Stimulated activated CD8-positive, alpha-beta memory T cell treated with anti-CD3 and anti-CD28 coated beads, Interleukin-15, amount 100 ng/mL, for 4 hours (primary cell): ENCODE measurements at places on chromosomes 5 and 9.

GRCh38 chr9:130396581-130396980, 48.2 kb upstream of the ASS1 start:
- no peak for DNase-seq

- no peak for DNase-seq
Measured at GRCh38 chr5:31845361-31845760, 206.4 kb downstream of the PDZD2 start.

DNA sequence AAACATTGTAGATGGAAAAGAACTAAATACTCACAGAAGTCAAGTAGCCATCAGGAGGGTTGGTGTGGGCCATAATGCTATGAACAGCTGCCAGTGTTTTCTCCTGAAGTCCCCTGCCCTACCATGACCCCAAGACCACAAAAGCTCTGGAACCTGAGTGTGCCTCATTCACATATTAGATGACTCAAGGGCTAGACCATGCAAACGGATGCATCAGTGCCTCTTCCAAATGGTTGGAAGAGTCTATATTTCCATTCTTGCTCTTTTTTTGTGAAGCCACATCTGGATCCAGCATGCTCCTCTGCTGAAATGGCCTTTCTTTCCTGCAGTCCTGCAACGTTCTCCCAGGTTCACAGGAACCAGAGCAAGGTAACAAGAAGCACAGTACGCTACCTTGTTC, 136.6 kb upstream of the EPB41L4A start:
- no peak for DNase-seq

- no peak for DNase-seq
Measured at GRCh38 chr5:45507178-45507577, 189.0 kb downstream of the HCN1 start.

- no peak for DNase-seq
Measured at GRCh38 chr9:116154334-116154975, 864 bp downstream of the PAPPA start.

- peak; percentile 25 for DNase-seq
Measured at GRCh38 chr9:3467593-3468219, 58.1 kb downstream of the RFX3 start.

- DNase-seq: no peak
Measured at GRCh38 chr9:22590336-22591033, 143.9 kb downstream of the DMRTA1 start.

GRCh38 chr9:116585204-116585603, 101.9 kb upstream of the TRIM32 start:
- no peak for DNase-seq

- no peak for DNase-seq
Measured at GRCh38 chr5:123701511-123702200, 189.7 kb downstream of the CSNK1G3 start.

DNA sequence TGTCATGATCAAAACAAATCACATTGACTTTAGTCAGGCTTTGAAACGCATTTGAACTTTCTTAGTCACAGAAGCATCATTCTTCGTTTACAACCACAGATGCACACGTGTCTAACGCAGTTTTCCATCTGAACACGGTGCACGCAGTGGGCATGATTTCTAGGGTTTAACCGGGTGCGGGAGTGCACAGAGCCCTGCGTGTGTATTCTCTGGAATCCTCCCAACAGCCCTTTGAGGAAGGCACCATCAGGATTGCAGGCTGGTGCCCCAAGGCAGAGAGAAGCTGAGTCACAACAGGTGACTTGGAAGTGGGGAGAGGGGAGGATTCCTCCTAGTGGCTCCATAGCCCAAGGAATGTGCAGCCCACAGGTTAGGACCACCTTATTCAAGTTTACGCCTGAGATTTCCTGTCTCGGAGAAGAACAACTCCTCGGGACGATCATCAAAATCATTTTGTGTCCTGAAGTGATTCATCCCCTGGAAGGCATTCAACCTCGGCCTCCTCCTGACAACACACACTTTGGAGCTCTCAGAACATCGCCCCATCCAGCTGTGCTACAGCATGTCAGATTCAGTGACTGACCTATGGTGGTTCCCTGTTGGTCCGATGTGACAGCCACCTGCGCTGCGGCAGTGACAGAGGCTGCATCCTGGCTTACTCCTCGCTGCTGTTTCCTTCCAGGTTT, 13.1 kb downstream of the ROPN1L start:
- DNase-seq: no peak

DNA sequence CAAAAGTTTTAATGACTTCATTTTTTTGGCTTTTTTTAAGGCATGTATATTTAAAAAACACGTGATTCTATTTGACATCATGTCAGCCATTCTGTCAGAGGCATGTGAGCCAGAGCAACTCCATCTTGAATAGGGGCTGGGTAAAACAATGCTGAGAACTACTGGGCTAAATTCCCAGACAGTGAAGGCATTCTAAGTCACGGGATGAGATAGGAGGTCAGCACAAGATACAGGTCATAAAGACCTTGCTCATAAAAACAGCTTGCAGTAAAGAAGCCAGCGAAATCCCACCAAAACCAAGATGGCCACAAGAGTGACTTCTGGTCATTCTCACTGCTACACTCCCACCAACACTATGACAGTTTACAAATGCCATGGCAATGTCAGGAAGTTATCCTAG, 1000.6 kb upstream of the DMAC1 start:
- no peak for DNase-seq

DNA sequence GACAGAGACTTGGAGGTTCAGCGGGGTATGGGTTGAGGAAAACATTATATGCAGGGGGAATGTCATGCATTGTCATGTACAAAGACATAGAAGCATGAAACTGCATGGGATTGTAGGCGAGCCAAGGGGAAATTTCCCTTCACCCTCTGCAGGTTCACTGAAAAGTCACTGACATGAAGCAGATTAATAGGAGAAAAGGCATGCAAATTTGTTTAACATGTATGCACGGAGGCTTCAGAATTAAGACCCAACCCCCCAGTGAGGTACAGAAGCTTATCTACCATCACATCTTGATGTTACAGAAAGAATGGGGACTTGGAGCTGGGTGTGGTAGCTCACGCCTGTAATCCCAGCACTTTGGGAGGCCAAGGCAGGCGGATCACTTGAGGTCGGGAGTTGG, 18.5 kb downstream of the NIM1K start:
- no peak for DNase-seq

GRCh38 chr5:1536322-1536845, 12.6 kb upstream of the LPCAT1 start:
- peak; percentile 46 for DNase-seq

GRCh38 chr9:115264313-115264712, 146.4 kb upstream of the TNC start:
- no peak for DNase-seq

- no peak for DNase-seq
Measured at GRCh38 chr5:33195431-33196165, 245.2 kb upstream of the TARS1 start.

DNA sequence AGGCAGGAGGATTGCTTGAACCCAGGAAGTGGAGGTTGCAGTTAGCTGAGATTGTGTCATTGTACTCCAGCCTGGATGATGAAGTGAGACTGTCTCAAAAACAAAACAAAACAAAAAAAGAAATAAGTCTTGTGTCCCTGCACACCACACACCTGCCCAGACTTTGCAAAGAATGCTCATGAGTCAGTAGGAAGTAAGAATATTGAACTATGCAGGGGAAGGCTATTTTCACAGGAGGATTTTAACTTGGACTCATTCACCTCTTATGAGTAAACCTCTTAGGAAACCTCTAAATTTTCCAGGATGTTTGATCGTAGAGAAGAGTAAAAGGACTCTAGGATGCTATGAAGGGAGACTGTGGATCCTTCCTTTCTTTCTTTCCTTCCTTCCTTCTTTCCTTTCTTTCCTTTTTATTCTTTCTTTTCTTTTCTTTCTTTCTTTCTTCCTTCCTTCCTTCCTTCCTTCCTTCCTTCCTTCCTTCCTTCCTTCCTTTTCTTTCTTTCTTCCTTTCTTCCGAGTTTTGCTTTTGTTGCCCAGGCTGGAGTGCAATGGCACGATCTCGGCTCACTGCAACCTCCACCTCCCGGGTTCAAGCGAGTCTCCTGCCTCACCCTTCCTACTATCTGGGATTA, 96.7 kb upstream of the CLINT1 start:
- DNase-seq: no peak

GRCh38 chr9:124342402-124342775, 72.9 kb downstream of the PSMB7 start:
- no peak for DNase-seq

GRCh38 chr9:14941501-14942405, 31.5 kb upstream of the FREM1 start:
- no peak for DNase-seq
